ENCODE measurements at places on chromosomes 3 and 15.

- no peak for DNase-seq
These were observed 1.1 kb downstream of the ZBTB47 start for GRCh38 chr3:42654331-42655201.

GRCh38 chr3:154473769-154474168 lies 43.8 kb upstream of the GPR149 start:
- DNase-seq: no peak

DNA sequence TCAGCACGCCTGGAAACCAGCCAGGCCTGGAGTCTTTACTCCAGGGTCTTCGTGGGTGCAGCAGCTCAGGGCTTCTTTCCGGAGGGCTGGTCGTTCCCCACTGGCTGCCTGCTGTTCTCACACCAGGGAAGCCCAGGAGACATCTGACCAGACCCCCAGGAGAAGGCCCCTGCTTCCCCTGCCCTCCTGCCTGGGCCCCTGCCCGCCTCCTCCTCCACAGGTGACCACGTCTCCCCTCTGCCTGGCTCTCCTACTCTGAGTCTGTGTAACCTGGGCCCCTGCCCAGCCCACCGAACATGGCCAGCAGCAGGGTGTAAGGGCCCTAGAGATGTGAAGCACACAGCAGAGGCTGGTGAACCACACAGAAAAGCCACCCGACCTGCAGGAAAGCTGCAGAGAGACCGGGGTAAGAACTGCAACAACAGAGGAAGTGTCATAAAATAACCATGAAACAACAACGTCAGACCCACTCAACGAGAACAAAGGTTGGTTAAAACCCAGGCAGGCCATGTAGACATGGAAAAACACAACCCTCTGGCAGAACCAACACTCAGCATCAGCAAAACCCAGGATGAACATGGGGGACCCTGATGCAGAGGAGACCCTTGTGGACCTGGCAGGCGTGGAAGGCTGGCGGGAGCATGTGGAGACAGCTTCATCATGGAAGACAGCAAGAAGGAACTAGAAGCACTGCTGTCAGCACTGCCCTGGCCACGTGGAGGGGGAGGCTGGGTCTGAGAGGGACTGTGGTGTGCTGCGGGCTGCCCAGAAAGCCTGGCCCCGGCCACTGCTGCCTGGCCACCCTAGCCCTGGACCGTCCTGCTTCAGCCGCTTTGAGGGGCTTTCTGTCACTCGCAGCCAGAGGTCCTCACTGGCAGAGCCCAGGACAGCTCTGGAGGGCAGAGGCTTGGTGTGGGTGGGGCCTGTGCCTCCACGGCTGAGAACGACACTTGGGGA lies 20.4 kb downstream of the UROC1 start:
- DNase-seq: no peak

- DNase-seq: no peak
These were observed 71.6 kb upstream of the ACP3 start for GRCh38 chr3:132245552-132246142.

GRCh38 chr3:115448851-115449250 lies 174.5 kb upstream of the GAP43 start:
- DNase-seq: no peak

DNA sequence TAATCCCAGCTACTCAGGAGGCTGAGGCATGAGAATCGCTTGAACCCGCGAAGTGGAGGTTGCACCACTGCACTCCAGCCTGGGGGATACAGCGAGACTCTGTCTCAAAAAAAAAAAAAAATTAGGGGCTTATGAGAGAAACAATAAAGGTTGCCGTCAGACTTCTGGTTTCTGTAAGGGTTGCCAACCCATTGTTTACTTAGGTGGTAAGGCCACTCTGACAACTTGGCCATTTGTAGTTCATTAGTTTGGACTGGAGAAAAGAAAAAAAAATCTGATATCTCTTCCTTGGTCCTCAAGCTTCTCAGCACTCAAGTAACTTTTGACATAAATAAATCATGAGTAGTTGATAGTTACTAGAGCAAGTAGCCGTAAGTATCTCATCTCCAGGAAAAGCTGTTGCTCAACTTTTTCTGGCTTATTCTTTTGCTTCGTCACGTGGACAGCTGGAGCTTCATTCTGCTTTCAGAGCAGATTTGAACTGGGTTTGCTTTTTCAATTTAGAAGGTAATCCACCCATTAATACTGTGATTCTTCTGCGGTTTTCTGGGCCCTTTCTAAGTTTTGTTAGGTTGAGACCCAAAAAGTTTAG lies 9.4 kb downstream of the SNX1 start:
- no peak for DNase-seq

DNA sequence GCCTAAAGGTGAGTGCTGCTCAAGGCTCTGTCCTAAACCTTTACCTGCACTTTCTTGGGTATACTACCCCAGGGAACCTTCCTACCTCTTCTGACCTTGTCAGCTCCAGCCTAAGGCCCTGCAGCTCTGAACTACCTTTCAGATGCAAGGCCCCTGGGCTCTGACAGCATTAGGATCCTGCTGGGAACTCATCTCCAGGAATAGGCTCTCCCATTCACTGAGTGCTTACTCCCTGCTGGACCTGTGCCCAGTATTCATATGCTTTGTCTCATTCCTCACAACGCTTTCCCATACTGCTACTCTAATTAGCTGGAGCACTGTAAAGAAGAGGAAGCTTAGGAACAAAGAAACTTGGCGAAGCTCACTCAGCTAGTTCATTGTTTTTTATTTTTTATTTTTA lies 53.8 kb upstream of the RAB6B start:
- no peak for DNase-seq

GRCh38 chr15:23855947-23856346 lies 168.8 kb upstream of the NDN start:
- no peak for DNase-seq

DNA sequence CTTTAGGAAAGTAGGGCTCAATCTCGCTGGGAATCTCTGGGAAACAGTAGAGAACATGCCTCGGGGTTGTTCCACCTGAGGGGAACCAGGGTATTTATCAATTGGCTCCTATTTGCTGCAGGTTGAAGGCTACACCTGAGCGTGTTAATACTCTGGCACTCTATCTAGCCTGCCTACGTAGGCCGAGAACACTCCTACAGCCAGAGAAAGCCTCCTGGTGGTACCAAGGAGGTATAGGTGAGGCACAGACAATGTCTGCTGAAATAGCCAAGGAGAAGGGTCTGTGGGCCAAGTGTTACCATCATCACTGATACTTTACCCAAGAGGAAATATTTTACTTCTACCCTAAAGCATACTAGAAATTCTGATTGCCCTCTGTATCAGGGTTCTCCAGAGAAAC lies 341.0 kb upstream of the UBE2E2 start:
- no peak for DNase-seq

GRCh38 chr15:93819826-93820225 lies 411.5 kb upstream of the MCTP2 start:
- no peak for DNase-seq

DNA sequence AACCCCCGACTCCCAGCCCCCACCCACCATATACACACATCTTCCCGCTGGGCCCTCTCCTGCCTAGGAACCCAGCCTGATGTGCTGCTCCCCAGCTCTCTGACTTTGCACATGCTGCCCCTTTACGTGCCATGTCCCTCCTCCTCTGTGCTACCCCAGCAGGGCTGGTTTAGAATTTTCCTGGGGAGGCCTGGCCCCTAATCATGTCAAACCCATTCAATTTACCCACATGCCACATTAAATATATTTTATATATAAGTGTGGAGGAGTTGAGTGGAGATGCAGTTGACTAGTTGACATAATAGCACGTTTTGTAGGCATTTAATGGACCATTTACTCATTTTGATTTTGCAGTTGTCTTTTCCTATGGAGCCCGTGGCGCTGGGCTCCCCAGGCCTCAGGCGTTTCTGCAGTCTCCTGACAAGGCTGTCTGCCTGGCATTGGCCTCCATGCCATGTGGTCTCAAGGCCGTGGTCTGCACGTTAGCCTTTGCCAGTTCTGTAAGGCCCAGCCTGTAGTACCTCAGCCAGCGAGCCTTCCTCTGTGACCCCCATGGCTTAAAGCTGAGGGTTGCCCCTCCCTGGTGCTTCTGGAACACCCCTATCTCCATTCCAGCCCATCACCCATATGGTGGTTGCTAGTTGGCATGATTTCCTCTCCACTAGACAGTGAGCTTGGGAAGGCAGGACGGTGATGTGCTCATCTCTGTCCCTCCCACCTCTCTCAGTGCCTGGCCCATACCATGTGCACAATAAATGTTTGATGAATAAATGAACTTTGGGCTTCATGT lies 155.8 kb downstream of the TLE3 start:
- DNase-seq: no peak

DNA sequence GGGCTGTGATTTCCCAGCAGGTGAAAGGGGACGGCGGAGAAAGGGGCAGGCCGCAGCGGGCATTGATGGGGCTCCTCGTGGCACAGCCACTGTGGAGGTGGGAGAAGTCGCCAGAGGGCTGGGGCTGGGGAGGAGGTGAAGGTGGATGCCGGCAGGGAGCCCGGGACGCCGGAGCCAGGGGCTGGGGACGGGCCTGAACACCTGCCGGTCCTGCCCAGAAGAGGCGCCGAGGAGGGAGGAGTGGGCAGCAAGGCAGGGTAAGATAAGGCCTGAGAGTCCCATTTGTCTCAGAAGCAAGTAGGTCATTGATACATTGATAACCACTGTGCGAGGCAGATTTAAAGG lies 571 bp upstream of the RARRES1 start:
- no peak for DNase-seq

DNA sequence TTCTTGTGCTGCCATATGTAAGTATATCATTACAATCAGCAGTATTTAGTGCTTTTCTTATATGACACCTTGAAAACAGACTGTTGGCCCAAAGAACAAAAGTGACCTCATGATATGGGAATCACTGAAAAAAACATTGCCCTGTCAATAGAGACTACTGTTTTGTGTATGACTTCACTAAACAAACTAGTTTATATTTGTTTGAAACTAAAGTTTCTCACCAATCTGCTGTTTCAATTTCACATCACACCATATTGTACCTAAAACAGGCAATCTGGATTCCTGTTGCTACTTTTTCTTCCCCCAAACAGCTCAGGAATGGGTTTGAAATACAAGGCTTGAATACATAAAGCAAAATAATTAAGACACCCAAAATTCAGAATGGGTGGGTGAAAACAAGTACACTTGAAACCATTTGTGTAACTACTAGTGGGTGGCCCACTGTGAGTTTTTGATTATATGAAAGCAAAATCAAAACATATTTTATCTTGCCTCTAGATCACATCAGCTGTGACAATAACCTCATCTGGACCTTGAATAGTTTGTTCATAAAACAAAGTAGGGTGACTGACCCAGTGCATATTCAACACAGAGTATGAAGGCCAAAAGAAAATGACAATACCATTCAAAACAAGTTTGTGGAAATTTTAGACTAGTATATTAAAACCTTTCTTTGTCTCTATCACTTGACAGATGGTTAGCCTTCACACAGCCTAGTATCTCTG lies 5.9 kb downstream of the ZBTB20 start:
- no peak for DNase-seq

DNA sequence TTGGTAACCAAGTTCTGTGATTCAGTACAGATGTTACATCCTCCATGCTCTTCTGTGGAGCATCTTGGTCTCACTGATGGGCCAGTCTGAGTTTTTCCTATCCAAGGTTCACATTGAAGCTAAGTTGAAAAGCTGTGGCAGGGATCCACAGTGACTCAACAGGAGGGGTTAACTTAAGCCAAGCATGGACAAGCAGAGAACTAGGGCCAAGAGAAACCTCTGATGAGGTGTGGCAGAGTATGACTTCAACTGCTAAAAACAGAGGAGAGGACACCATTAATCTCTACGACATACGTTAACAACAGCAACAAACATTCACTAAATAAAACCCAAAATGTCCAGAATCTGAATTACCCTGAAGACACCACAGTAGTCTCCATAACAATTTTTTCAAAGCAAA lies 268.1 kb upstream of the UBE2E2 start:
- no peak for DNase-seq

DNA sequence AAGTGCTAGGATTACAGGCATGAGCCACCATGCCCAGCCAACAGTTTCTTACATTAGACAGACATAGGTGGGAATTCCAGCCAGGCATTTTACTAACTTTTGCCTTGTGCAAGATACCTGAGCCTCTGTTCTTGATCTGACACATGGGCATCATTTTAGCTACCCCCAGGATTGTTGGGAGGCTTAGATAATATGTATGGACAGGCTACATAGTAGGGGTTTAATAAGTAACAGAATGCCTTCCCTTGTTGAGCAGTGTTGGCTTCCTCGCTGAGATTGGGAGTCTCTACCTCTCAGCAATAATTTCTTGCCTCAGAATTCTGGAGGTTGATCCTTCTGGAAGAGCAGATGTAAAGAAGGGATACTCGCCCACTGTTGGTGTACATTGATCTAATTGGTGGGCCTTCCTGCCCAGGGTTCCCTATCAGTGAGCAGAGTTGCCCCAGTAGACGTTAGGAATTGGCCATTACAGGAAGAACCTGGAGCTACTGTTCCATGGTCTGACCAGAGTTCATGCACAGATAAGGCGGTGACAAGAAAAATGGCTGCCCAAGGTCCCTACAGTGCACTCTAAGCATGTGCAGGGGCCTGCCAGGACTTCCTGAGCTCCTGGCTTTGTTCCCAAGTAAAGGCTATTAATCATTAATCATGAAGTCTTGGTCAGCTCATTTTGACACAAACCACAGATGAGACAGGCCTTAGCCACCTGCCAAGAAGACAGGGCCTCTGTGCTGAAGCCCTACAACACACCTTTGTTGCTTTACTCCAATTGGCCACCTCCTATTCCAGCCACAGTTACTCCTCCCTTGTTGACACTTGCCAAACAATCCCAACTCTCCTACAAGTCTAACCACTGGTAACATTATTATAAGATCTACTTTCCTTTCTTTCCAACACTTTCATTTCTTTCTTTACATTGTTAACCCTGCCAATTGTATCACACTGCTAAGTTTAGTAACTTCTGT lies 5.0 kb upstream of the IL17RE start:
- DNase-seq: no peak

GRCh38 chr15:81387621-81388435 lies 13.8 kb upstream of the TMC3 start:
- DNase-seq: no peak

DNA sequence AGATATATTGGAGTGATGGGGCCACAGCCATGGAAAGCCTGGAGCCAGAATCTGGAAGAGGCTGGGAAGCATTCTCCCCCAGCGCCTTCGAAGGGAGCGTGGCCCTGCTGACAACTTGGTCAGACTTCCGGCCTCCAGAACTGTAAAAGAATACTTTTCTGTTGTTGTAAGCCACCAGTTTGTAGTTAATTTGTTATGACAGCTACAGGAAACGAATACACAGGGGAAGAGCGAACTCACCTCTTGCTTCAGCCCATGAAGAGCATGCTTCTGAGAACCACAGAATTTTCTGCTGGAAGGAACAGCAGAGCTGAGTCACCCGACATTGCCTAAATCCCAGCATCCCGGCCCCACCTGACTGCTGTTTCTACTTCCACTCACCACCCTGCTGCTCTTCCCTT lies 501.7 kb downstream of the SHQ1 start:
- no peak for DNase-seq
